ENCODE measurements at places on chromosomes 3 and 15. TPM values are rescaled to one million over a fixed set of nuclear protein-coding genes. Genes with fewer than 3 reads are reported as not detected.
A peak's percentile ranks its signal among the peaks of the same experiment; 100 is the strongest.

DNA sequence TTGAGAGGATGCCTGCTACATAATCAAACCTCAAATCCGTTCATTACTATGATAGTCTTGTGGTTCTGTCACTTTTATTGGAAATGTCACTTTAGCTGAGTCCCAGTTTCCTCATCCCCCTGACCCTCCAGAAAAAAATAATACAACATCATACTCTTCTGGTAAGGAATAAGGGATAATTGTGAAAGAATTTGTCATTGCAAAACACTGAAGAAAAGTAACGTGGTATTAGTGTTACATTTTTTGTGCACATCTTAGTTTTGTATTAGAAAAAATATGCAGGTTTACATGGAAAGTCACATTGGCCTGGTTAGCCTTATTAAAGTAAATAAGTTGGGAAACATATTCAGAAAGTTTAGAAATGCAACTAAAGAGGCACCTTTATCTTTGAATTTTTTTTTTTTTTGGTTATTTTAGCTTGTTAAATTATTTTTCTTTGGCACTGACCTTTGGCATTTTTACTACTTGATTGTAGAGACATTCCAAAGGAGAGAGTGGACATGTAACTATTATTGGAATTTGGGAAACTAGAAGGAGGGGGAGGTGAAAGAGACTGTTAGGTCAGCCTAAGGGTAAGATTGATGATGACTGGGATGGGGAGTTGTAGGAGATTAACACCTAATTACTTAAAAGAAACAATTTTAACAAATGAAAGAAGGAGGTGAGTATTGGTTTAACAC, 462.2 kb upstream of the RARB start:
- peak overlapping the region; percentile 51 for H3K27ac ChIP-seq
- H3K4me1 ChIP-seq, result peaks cover 31% of the 10 kb centered on the region
- DNase-seq, result no peak
- no peak overlapping the region for H3K4me3 ChIP-seq
- H3K27me3 ChIP-seq, result no peaks in the 10 kb centered on the region

DNA sequence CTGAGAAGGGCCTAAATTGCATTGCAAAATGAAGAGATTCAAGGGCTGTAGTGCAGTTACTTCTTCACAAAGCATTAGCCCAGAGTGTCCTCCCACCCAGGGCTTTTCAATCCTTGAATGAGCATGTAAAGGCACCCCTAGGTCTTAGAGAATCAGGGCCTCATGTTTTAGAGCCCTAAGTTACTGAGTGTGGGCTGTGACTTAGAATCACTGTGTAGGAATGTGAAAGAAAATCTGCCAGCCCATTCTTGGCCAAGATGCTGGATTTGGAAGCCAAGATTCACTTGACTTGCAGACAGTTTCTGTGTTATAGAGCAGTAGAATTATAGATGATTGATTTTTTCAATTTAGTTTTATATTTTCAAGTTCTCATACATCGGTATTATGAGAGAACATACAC, 153.2 kb downstream of the MYRIP start:
- no peaks in the 10 kb centered on the region for H3K36me3 ChIP-seq
- H3K27ac ChIP-seq, result no peak overlapping the region
- H3K4me1 ChIP-seq, result no peaks in the 10 kb centered on the region
- no peak overlapping the region for H3K4me3 ChIP-seq
- DNase-seq, result no peak

DNA sequence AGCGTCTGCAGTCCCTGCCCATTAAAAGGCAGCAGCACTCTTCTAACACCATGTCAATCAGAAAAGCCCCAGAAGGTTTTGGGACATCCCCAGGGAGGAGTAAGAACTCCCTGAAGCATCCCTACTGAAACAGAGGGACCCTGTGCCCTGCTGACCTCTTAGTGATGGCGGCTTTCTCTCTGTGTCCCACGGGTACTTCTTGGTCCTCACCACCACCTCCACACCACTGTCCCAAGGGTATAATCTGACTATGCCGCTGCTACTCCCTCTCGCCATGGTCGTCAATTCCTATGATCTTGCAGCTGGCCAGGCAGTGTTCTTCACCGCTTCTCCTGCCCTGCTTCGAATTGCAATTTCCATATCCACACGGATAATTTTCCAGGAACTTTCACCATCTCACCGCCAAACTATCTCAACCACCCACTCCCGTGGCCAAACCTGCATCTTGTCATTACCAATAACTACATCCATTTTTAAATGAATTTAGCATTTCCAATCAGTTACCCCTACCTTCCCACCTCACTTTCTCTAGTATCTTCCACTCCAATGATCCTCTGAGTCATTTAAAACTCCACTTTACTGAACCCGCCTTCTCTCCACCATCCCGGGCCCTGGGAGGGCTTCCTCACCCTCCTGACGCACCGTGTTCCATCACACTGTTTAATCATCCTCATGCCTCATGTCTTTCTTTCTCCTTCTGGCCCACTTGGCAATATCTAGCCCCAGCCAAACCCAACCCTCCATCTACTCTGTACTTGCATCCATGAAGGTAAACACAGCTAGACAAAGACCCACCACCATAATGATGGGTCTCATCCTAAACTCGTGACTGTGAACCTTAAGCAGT, 23.7 kb downstream of the PRR23E start:
- peaks cover 15% of the 10 kb centered on the region for H3K27me3 ChIP-seq
- no peak overlapping the region for H3K4me3 ChIP-seq
- peak; percentile 25 for DNase-seq
- H3K4me1 ChIP-seq, result no peaks in the 10 kb centered on the region
- H3K36me3 ChIP-seq, result no peaks in the 10 kb centered on the region

Gene ACOX2
- total RNA-seq, result 0.51 TPM

Gene IQCF5
- not detected for total RNA-seq

- no peaks in the 10 kb centered on the region for H3K4me1 ChIP-seq
- no peaks in the 10 kb centered on the region for H3K36me3 ChIP-seq
- peak; percentile 67 for DNase-seq
- no peak overlapping the region for H3K27ac ChIP-seq
- H3K27me3 ChIP-seq, result peaks cover 19% of the 10 kb centered on the region
Observed at GRCh38 chr3:52777959-52778805, 783 bp downstream of the ITIH1 start.

Gene GHSR
- total RNA-seq, result not detected

- no peaks in the 10 kb centered on the region for H3K4me1 ChIP-seq
- H3K27ac ChIP-seq, result no peak overlapping the region
- H3K36me3 ChIP-seq, result peaks cover 2% of the 10 kb centered on the region
- DNase-seq, result no peak
- H3K27me3 ChIP-seq, result no peaks in the 10 kb centered on the region
Observed at GRCh38 chr3:134298249-134298648, 47.6 kb upstream of the RYK start.

GRCh38 chr3:160641665-160642309, 35.2 kb upstream of the ARL14 start:
- H3K36me3 ChIP-seq, result no peaks in the 10 kb centered on the region
- no peak for DNase-seq
- no peaks in the 10 kb centered on the region for H3K27me3 ChIP-seq
- H3K4me3 ChIP-seq, result no peak overlapping the region
- peaks cover 10% of the 10 kb centered on the region for H3K4me1 ChIP-seq

- peaks cover 17% of the 10 kb centered on the region for H3K27me3 ChIP-seq
- peak overlapping the region; percentile 87 for H3K4me3 ChIP-seq
- no peak for DNase-seq
- H3K36me3 ChIP-seq, result no peaks in the 10 kb centered on the region
- H3K27ac ChIP-seq, result peak overlapping the region; percentile 89
Observed at GRCh38 chr3:41200669-41201021, 1.3 kb downstream of the CTNNB1 start.

DNA sequence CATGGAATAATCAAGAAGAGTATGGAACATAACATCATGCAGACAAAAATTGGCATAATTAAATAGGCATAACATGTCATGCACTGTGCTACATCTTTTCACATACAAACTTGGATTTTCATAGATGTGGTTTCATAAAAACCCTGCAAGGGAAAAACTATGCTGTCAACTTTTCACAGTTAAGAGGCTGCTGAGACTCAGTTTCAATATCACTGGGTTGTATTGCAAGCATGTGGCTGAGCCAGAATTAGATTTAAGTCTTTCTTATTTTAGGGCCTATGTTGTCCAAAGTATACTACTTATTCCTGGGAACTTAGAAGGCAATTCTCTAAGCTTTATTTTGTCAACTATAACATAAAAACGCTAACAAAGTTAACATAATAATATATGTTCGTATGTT, 70.7 kb upstream of the LSAMP start:
- no peak overlapping the region for H3K4me3 ChIP-seq
- no peaks in the 10 kb centered on the region for H3K4me1 ChIP-seq
- DNase-seq, result no peak
- H3K36me3 ChIP-seq, result no peaks in the 10 kb centered on the region
- no peak overlapping the region for H3K27ac ChIP-seq

DNA sequence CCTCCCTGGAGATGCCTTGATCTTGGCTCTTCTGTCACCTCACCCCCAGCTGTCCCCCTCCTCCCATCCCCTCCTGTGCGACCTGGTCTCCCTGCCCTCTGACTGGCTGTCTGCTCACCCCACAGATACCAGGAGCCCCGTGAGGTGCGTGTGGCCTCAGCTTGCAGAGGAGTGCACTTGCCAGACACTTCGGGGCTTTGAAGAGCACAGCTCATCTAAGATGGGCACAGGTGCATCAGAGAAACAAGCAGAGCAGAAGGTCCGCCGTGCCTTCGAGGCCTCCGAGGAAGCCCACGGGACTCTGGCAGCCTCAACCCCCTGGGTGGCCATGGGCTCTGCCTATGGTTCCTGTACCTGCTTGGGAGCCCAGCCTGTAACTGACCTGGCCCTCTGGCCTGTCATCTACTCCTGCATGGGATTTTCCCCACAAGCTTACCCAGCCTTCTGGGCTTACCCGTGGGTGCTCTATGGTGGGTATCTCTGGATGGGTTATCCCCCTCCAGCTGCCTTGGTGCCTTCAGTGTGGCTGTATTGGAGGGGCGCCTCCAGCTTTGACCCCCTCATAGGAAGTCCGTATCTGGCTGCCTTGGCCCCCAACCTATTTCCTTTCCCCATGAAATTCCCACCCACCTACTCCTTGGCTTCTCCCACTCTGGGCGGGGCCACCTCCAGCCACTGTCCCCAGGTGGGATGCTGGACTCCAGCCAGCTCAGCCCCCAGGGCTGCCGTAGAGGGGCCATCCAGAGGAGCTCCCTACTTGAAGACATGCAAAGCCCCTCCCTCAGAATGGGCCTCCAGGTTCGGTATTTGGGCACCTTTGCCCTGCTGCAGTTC, 3.8 kb downstream of the PRR23E start:
- H3K4me3 ChIP-seq, result no peak overlapping the region
- H3K27ac ChIP-seq, result no peak overlapping the region
- H3K27me3 ChIP-seq, result peaks cover 9% of the 10 kb centered on the region
- DNase-seq, result peak; percentile 82
- no peaks in the 10 kb centered on the region for H3K4me1 ChIP-seq

DNA sequence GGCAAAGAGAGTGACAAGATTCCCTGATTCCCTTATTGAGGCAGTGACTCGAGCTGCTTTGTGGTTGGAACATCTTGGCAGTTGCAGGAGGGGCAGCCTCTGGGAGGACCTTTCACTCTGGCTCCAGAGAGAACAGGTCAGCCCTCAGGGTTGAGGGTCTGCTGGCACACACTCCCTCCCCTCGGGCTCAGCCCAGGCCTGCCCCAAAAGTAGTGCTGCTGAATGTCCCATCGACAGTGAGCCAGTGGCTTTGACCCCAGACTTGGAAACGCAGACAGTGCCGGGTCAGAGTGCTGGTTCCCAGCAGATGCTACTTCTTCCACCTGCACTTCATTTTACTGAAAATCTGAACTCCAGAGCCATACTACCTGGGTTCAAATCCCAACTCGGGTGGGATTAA, 25.6 kb upstream of the ATP2B2 start:
- peaks cover 45% of the 10 kb centered on the region for H3K27me3 ChIP-seq
- no peak overlapping the region for H3K27ac ChIP-seq
- H3K4me1 ChIP-seq, result no peaks in the 10 kb centered on the region
- peak; percentile 76 for DNase-seq

Measured in osteocyte (in vitro differentiated cells).